ENCODE measurements at places on chromosomes 5 and 9. TPM values are rescaled to one million over a fixed set of nuclear protein-coding genes. Genes with fewer than 3 reads are reported as not detected.

- no peak for DNase-seq
These were observed 21.8 kb downstream of the ZFP62 start for GRCh38 chr5:180839227-180839626.

- no peak for DNase-seq
These were observed 9.6 kb downstream of the PALM2AKAP2 start for GRCh38 chr9:109789556-109789955.

Gene PCA3
- 0.18 TPM for polyA plus RNA-seq

Gene ELOVL7
- 0.63 TPM for polyA plus RNA-seq
